ENCODE measurements at places on chromosomes 11 and 22.
A peak's percentile ranks its signal among the peaks of the same experiment; 100 is the strongest.

DNA sequence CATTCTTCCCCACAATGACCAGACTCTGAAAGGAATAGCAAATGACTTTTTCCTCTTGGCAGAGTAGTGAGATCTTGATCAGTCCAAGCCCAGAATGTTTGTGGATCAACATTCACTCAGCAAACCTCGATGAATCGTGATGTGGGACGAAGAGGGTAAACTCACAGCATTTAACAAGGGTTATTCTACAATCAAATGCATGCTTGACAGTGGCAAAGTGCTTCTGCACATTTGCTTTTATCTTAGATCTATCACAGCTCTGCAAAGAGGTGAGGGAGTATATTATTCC lies 31.8 kb downstream of the TMPRSS5 start:
- DNase-seq = no peak

- DNase-seq = no peak
Measured at GRCh38 chr11:43243927-43244326, 67.9 kb upstream of the API5 start.

DNA sequence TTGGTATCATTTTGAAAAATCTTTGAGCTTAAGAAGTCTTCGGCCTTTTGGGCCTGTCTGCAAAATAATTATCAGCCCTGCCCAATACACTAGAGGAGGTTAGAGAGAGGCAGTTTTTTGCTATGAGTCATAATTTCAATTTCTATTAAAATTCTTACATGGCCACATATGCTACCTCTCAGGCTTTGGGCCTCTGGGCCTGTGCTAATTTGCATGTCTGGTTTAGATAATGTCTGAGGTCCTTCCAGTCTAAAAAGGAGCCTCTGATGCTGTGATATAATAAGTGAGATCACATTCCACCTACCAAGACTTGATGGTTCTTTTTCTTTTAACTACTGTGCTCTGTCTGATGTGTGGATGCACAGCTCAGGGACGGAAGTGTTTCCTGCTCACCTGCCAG lies 70.8 kb downstream of the KCNJ1 start:
- no peak for DNase-seq

DNA sequence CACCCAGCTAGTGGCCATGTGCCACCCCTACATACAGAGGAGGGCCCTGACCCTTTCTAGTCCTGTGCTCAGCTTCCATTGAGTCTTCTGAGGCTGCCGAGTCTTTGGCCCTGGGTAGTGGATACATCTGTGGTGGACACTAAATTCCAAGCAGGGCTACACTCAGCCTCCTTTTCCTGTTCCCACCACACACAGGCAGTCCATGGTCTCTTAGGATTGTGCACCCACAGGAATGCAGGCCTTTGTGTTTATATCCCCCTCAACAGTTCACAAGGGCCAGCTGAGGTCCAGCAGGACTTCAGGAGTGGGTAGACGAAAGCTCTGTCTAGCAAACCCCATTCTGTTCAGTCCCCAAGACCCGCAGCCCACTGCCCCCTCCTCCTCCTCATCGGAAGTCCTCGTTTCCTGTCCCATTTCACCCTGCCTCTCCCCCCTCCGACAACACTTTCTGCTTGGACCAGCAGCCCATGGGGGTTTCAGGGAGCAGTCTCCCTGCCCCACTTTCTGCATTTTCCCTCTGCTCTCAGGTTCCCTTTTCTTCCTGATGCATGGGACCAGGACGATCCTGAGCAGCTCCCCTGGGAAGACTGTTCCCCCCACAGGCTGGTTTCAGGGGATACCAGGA lies 91.8 kb downstream of the SWAP70 start:
- DNase-seq = no peak

- no peak for DNase-seq
Measured at GRCh38 chr11:80031014-80031600, 590.3 kb upstream of the TENM4 start.

DNA sequence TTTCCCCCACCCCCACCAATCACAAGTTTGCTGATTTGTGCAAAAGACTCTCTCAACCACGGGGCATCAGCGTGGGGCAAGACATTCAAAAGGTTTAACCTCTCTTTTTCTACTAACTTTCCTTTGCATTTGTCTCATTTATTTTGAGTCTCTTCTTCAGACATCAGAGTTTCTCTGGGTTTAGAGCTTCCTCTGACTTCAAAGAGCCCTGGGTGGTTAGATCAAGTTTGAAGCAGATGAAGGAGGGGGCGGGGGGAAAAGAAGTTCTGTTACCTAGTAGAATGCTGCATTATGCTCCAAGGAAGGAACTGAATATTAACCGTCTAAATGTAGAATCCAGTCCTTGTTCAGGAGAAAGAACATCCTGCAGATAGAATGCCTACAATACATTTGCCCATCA lies 24.5 kb downstream of the GAS2 start:
- DNase-seq = no peak

- DNase-seq = no peak
Measured at GRCh38 chr22:17964643-17965042, 59.7 kb downstream of the MICAL3 start.

GRCh38 chr11:44893846-44894617 lies 56.7 kb downstream of the TP53I11 start:
- DNase-seq = peak; percentile 23

GRCh38 chr11:45848654-45849081 lies 1.4 kb downstream of the CRY2 start:
- DNase-seq = no peak

GRCh38 chr22:24046024-24046423 lies 34.9 kb downstream of the CABIN1 start:
- no peak for DNase-seq

DNA sequence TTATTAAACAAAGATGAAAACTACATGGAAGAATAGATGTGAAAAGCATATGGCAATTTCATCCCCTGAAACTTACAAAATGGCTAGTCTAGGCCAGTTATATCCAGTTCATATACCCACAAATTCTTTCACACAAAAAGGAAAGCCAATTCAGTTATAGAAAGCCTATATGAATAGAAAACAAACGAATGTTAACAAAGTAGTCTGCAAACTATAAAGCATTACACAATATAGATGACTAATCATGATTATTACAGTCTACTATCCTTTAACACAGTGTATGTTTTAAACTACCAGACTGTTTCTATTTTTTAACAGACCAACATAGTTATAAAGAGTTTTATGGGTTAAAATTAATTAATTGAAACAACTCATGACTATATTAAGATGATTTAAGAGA lies 12.1 kb downstream of the DCUN1D5 start:
- no peak for DNase-seq

DNA sequence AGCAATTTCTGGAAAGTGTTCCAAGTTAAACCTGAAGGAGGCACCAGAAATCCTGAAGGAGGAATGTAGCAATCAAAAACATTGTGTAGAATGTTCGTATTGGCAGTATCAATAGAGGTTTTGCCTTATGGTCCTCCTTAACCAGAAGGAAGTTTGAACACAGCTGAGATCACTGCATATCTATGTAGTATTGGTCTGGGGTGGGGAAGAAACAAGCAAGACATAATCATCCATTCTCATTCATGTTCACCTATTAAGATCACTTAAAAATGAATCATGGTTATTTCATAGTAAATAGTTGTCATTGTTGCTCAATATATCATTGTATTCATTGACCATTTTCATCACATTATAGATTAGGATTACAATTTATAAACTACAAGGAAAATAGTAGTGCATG lies 160.5 kb downstream of the DDX10 start:
- no peak for DNase-seq

GRCh38 chr22:21938906-21939305 lies 13.7 kb downstream of the PPM1F start:
- no peak for DNase-seq

DNA sequence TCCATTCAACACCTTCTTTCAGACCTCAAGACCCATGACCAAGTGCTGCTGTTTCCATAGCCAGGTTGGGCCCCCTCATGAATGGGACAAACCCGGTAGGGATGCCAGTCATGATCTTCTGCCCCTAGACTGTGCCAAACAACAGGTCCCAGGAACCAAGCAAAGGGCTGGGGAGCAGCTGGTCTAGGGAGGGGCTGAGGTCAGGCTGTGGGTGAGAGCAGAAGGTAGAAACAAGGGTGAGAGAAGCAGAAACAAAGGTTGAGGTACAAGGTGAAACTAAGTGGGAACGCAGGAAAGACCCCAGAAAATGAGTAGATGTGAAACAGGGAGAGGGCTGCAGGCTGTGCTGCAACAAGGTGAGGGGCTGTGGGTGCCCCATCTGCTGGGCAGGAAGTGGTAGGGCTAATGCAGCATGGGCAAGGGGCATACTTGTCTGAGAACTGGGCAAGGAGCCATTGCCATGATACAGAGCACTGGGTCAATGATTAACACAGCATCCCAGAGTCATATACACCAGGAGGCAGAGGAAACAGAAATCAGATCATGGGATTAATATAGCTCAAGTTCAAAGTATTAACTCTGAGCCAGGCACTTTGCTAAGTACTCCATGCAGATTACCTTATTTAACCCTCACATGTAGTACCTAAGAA lies 45.9 kb downstream of the SLC1A2 start:
- DNase-seq = no peak

- DNase-seq = no peak
Measured at GRCh38 chr11:3126207-3126865, 38.8 kb downstream of the OSBPL5 start.

GRCh38 chr11:10868352-10868751 lies 10.5 kb upstream of the ZBED5 start:
- DNase-seq = no peak

GRCh38 chr11:63671322-63672155 lies at the start of gene ATL3:
Gene ATL3, minus strand, starts transcription at chr11:63671376. Its CDS starts 41 bp downstream, at chr11:63671335.
- DNase-seq = peak; percentile 98

- no peak for DNase-seq
Measured at GRCh38 chr11:23099256-23099655, 239.0 kb upstream of the CCDC179 start.

DNA sequence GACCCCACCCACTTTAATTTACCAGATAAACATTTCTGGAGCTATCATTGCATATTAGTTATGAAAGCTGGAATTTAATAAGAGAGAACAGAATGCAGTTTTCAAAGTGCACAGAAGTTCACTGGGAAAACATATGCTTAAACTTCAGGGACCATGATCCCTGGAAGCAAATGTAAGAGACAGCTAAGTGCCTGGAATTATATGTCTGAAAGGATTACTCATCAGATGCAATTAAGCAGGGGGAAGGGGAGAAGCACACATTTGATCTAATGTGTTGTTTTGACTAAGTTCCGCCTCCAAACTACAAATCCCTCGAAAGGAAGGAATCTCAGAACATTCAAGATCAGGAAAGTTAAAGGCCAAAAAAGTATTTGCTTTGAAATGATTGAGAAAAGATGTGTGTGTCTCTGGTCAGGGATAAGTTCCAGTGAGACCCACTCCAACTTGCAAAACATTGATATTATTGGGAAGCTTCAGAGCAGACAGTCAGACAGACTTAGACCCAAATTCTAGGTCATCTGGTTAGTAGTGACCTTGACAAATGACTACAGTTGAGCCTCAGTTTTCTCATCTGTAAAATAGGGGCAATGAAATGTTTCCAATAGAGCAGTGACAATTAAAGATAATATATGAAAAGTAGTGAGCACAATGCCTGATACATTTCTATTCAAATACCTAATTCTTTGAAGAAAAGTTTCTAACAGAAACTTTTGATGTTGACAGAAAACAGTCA lies 147.6 kb downstream of the ME3 start:
- peak; percentile 28 for DNase-seq
